ENCODE measurements at places on chromosomes 12 and 14. TPM values are rescaled to one million over a fixed set of nuclear protein-coding genes. Genes with fewer than 3 reads are reported as not detected.

Gene FSCB
- not detected for total RNA-seq

GRCh38 chr14:68099495-68100045, 280.0 kb downstream of the RAD51B start:
- no peak for DNase-seq

DNA sequence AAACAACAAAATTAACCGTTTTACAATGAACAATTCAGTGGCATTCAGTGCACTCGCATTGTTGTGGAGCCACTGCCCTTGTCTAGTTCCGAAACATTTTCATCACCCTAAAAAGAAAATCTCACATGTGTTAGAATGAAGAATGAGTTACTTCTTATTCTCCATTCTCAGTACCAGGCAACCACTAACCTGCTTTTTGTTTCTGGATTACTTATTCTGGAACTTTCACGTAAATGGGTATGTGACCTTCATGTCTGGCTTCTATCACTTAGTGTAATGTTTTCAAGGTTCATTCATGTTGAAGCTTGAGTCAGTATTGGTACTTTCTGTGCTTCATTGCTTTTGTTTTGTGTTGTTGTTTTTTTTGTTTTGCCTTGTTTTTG, 15.6 kb downstream of the RCOR1 start:
- DNase-seq: no peak

DNA sequence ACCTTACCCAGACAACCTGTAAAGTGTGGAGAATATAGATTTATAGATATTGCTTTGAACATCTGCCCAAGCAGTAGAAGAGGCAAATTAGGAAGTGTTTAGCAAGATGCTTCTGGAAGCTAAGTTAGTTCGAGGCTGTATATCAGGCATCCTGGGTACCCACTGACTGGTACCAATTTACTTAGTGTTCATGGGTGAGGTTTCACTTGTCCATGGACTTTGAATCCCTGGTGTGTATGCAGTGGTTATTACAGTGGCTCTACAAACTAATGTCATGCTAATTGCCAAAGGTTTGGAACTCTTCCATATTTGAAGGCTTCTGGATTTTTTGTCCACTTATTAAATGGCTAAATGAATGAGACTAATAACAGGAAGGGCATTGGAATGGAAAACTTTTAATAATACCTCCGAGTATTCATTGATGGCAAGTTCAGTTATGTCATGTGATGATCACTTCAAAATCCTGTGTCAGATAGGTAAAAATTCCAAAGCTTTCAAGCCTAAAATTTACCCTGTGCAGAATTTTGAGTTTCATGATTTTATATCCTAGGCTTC, at the start of gene OR4E2:
TSS of gene OR4E2 (plus strand) at position 505 of the 555 bp plus-strand sequence. CDS start 11,248 bp downstream, outside the sequence.
- no peak for DNase-seq

Gene SYNDIG1L
- 0.11 TPM for total RNA-seq

GRCh38 chr14:105528586-105529318, 2.4 kb downstream of the TMEM121 start:
- DNase-seq: no peak

Gene CNTN1
- total RNA-seq: 0.44 TPM

Gene PCED1B
- 0.85 TPM for total RNA-seq

- DNase-seq: no peak
These were observed 141.3 kb downstream of the KLHL28 start for GRCh38 chr14:44820230-44820964.

Gene STYK1
- total RNA-seq: 1.2 TPM

- no peak for DNase-seq
These were observed 799 bp downstream of the THTPA start for GRCh38 chr14:23556700-23557440.

GRCh38 chr14:94816113-94816512, 46.2 kb upstream of the GSC start:
- DNase-seq: no peak

Gene OR6C2
- total RNA-seq: not detected

Gene KRT79
- not detected for total RNA-seq

Gene LYSET
- total RNA-seq: 23.1 TPM

GRCh38 chr12:113152835-113153814, 3.6 kb downstream of the CFAP73 start:
- peak; percentile 72 for DNase-seq

- peak; percentile 37 for DNase-seq
These were observed 90.0 kb downstream of the RIN3 start for GRCh38 chr14:92603309-92604242.

- DNase-seq: peak; percentile 63
These were observed 96.7 kb downstream of the RFLNA start for GRCh38 chr12:124391340-124392261.

GRCh38 chr12:94227066-94227465, 78.7 kb downstream of the PLXNC1 start:
- no peak for DNase-seq

DNA sequence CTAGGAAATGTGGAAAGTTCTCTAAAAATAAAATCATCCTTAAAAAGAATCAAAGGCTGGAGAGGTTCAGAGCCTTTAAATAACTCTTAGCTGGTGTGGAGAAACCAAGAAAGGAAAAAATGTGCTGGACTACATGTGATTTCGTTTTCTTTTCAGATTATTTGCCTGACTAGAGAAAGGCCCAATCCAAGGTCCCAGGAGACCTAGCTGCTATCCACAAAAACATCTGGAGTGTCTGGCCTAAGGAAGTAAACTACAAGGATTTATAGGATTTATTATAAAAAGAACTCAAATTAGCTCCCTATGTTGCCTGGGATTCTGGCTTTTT, 774 bp upstream of the TMEM30B start:
- peak; percentile 45 for DNase-seq

Gene CLEC7A
- total RNA-seq: 1.1 TPM

- DNase-seq: no peak
These were observed 225.6 kb upstream of the CRY1 start for GRCh38 chr12:107318806-107319532.

DNA sequence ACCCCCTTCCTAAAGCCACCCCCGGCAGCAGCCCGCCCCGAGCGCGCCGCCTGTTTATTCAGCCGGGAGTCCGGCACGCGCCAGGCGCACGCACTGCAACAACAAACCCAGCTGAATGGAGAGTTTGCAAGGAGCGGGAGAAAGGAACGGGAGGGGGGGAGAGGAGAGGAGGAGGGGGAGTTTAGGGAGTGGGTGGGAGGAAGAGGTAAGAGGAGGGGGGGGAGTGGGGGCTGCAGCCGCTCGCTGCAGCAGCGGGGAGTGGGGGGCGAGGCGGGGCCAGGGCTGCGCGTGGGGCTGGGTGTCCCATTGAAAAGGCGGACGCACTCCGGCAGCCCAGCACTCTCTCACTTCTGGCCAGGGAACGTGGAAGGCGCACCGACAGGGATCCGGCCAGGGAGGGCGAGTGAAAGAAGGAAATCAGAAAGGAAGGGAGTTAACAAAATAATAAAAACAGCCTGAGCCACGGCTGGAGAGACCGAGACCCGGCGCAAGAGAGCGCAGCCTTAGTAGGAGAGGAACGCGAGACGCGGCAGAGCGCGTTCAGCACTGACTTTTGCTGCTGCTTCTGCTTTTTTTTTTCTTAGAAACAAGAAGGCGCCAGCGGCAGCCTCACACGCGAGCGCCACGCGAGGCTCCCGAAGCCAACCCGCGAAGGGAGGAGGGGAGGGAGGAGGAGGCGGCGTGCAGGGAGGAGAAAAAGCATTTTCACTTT, at the start of gene ASCL1:
TSS of gene ASCL1 (plus strand) at position 336 of the 712 bp plus-strand sequence. CDS start 571 bp downstream, outside the sequence.
- no peak for DNase-seq

GRCh38 chr12:23899434-23899833, 50.0 kb downstream of the SOX5 start:
- no peak for DNase-seq

Gene GUCY2C
- not detected for total RNA-seq

DNA sequence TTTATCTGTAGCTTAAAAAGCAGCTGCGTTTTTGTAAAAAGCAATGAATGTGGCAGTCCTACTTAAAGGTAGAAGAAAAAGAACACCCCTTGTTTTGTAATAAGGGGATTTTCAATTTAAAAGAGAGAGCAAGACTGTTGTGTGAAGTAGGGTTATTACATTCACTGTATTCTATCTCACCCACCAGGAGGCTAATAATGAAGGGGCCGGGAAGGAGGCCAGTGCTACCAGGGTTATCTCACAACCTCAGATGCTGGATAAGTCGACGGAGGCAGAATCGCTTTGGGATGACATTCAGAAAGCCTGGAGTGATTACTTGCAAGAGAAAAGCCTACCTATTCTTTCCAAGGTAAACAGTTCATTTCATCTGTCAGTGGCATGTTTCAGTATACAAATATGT, 97.7 kb downstream of the RMST start:
- no peak for DNase-seq

Gene HVCN1
- total RNA-seq: 6.4 TPM

Gene DBX2
- total RNA-seq: not detected

DNA sequence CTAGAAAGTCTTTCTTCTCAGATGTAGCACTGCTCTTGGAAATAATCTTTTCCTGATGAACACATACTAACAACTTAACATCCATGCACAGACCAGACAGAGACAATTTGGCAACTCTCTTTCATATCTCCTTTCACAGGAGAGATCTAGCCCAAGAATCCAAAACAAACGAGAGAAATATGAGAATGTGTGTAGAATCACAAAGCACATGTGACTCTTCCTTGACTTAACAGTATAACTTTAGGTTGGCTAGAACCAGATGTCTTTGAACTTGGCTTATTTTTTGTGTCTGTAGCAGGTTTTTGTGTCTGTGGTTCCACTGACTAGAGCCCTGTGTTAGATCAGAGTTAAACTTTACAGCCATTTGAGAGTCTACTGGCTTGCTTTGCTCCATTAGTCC, 114.2 kb downstream of the STXBP6 start:
- DNase-seq: no peak

DNA sequence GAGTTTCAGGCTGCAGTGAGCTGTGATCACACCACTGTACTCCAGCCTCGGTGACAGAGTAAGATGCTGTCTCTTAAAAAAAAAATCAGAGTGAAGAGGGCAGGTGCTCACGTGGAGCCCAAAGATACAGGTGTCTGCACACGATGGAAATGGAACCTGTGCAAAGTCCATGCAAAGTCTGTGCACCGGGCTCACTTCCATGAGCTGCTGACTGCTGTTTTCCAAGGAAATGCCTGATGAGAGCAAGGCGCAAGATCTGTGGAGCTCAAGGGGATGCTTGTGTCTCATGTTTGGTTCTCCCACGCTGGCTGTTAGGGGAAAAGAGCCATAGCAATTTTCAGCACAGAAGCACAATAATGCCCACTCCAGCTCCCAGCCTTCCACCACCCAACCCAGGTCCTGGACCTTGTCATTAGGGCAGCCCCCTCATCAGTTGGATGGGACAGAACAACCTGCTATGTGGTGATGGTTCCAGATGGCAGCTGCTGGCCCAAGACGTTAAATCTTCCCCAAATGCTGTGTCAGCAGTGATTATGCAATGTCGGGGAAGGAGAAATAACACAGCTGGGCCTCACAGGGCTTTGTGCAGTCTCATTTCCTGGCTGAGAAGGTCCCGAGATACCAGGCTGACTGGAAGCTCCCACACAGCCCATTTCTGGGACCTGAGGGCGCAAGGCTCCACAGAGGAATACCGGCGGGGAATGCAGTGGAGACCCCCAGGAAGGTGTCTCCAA, 27.9 kb upstream of the DICER1 start:
- peak; percentile 41 for DNase-seq

DNA sequence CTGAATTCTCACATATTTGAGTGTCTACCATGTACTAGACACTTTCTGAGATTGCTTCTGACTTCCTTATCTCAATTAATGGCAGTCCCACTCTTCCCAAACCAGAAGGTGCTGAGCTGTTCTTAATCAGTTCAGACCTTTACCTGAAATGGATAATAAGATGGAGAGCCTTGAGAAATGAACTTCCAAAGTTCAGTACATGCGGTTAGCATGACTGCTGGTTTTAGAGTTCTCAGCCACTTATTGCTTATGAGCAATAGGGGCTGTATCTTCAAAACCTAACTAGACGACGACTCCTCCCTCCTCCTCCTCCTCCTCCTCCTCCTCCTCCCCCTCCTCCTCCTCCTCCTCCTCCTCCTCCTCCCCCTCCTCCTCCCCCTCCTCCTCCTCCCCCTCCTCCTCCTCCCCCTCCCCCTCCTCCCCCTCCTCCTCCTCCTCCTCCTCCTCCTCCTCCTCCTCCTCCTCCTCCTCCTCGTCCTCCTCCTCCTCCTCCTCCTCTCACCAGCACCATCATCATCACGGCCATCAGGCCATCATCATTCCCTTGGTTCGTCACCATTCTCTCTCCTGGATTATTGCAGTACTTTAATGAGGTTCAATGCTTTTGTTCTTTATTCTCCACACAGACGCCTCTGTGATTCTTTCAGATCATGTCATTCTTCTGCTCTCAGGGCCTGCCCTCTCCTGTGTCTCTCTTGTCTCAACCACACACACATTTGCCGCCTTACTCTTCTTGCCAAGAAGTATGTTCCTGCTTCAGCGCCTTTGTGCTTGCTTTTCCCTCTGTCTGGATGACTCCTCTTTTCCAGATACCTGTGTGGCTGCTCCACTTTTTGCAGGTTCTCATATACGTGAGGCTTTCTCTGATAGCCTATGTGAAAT, 2.7 kb downstream of the PCNX1 start:
- no peak for DNase-seq

Gene CLEC1A
- total RNA-seq: 2.6 TPM
